ENCODE measurements at places on chromosomes 1 and 21.

GRCh38 chr1:78526496-78526895 lies 35.7 kb downstream of the PTGFR start:
- no peak for DNase-seq

- no peak for DNase-seq
These were observed 236.1 kb downstream of the C1orf94 start for GRCh38 chr1:34412598-34413370.

DNA sequence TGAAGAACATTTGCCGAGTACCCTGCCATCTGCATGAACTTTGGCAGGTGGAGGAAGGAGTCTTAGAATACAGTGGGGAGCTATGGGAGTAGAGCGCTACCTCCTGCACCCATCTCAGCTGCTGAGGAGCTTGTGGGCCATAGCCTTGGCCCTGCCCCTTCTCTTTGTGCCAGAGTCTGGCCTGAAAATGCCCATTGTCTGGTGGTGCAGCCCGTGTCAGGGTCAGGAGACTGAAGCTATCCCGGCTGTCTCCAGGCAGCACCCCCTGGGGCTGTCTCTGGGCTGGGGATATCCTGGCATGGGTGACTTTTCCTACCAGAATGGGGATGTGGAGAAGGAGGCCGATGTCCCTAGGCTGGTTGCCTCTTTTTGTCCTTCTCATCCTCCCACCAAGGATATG lies 7.3 kb downstream of the IPO13 start:
- no peak for DNase-seq

- DNase-seq, result no peak
These were observed 38.3 kb upstream of the NRDC start for GRCh38 chr1:51916587-51917405.

DNA sequence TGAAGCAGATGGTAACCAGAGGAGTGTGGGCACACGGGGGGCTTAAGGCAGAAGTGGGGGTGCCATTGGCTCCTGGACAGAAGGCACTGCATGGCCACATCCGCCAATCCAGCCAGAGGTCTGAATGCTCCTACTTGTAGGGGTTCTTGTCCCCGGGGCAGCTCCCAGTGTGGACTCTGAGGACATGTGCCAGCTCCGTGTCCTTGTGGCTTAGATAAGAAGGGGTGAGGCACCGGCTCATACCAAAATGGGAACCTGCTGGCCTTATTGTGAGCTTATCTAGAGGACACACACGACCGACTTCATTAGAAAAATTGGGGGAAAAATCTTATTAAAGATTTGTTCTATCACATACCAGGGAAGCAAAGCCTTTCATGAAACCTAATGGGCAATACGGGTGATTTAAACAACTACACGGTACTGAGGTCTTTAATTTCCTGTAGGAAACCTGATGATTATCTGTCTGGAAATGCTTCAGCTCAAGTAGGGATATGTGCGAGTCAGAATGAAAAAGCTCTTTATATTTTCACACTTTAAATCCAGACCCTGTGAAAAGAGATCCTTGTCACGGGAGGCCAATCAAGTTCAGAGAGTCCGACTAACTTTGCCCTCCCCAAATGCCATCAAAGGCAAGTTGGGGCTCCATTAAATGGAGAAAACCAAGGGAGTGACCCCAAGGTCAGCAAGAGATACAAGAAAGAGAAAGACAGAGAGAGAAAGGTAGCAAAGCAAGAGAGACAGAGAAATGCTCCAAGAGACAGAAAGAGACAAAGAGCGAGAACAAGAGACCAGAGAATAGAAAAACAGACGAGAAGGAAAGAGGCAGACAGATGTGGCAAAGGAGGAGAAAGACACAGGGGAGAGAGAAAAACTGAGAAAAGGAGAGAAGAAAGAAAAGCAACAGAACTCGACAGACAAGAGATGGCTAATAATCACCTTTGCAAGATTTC lies 14.1 kb upstream of the KCNN3 start:
- no peak for DNase-seq

GRCh38 chr1:19272064-19272463 lies 16.5 kb downstream of the AKR7A3 start:
- no peak for DNase-seq

DNA sequence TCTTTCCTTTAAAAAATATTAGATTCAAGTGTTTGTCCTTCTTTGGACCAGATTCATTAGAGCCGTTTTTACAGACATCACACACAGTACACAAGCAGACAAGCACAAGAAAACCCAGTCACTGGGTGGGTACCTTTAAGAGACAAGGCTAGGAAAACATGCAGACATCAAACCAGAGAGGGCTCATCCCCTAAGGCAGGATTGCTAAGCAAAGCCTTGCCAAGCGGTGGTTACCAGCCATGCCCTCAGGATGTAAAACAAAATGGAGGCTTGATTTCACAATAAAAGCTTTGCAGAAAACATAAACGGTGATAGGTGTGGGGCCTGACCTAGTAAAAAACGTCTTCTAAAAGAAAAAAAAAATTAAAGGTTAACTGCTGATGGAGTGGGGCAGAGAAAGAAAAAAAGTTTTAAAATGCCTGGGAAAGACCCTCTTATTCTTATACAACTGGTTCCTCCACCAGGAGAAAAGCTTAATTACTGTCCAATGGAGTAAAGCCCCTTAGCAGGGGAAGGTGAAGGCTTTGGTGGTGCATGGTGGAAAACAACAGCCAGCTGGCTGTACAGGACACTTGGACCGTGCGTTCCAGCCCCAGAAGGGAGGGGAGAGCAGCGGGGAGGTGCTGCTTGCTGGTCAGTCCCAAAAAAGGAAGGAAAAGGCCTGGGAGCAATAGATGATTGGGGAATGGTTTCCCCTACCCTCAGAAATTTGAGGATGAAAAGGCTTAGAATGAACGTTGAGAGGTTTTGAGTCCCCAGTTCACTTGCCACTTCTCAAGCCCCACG lies 30.4 kb upstream of the FMO1 start:
- DNase-seq, result no peak

GRCh38 chr1:59295618-59296017 lies 1.3 kb upstream of the FGGY start:
- DNase-seq, result no peak

GRCh38 chr1:226682871-226683814 lies 55.9 kb downstream of the ITPKB start:
- DNase-seq, result no peak

DNA sequence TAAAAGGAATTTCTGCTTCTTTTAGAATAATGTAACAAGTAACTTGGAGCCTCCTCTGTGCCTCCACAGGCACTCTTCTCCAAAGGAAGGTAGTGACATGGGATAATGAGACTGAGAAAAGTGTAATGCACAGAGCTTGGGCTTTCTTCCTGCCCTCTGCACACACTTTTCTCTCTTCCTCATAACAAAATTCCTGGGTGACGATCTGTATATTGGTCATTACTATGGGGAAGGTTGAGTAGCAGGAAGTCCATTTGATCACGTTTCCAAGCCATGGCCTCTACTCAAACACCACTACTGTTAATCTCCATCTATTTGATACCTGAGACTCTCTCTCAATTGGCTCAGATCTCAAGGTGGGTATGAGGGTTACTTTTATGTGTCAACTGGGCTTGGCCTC lies 113.9 kb downstream of the GRIK1 start:
- DNase-seq, result no peak

- no peak for DNase-seq
These were observed 342 bp downstream of the DDOST start for GRCh38 chr1:20660847-20661206.

GRCh38 chr1:94349853-94350252 lies 68.3 kb upstream of the ABCD3 start:
- DNase-seq, result no peak

DNA sequence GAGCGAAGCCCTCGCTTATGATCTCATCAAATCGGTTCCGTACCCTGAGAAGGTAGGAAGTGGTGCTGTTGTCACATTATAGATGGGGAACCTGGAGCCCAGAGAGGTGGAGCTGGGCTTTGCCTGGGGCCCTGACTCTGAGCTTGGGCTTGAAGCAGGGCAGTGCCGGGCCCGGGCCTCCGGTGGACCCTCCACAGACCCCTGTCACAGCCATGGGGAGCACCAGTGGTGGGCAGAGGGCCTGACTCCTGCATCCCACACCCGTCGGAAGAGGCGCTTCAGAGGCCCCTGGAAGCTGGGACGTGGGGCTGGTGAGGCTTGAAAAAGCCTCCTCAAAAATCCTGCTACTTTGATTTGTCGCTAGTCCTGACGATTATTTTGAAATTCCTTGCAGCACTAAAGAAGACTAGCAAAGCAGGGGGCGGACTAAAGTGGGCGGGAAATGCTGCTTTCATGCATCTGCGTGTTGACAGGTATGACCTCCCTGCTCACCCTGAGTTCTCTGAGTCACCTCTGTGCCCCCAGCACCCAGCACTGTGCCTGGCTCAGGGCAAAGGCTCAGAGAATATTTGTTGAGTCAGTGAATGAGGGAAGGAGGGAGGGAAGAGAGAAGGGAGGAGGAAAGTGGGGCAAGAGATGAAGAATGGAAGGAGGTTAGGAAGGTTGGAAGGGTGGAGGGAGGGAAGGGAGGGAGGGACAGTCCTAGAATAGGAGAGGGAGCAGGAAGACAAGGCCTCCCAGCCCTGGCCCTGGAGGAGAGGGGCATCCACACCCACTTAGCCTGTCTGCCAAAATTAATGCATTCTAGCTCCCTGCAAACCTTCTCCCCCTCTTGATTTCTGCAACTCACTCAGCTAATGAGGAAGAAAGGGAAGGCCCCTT lies 262.8 kb upstream of the VAMP3 start:
- no peak for DNase-seq

DNA sequence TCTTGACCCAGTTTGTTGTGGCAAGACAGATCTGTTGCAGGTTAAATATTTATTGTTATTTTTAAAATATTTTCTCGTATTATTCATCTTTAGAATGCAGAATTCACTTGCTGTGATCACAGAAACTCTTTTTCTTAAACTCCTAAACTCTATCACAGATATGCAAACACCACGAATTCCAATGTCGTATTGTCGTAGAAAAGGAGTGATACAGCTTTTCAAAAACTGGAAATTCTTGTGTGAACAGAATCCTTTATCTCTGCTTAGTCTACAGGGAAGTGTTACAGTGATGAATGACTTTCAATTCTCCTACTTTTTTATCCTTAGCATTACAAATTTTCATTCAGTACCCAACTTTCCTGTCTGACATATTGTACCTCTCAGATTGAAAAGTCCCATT lies 1329.5 kb upstream of the B3GALT2 start:
- DNase-seq, result no peak

- DNase-seq, result no peak
These were observed 5.9 kb upstream of the WDR64 start for GRCh38 chr1:241646201-241646600.

DNA sequence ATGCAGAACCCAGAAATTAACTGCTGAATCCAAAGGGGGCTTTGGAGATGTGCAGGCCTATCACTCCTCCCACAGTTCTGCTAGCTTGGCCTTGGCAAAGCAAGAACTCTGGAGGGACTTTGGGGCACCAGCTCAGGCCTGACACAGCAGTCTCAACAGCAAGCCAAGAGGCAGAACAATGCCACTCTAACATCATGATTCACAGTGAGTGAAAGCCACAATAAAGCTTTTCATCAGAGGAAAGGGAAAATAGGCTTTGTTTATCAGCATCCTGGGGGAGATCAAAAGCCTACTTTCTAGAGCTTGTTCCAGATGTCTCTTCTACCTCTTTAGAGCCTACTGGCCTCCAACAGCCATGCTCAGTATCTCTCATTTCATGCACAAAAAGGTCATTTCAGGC lies 283.4 kb downstream of the KCNH1 start:
- no peak for DNase-seq

- DNase-seq, result no peak
These were observed 37.1 kb downstream of the NEXN start for GRCh38 chr1:77925518-77925917.

DNA sequence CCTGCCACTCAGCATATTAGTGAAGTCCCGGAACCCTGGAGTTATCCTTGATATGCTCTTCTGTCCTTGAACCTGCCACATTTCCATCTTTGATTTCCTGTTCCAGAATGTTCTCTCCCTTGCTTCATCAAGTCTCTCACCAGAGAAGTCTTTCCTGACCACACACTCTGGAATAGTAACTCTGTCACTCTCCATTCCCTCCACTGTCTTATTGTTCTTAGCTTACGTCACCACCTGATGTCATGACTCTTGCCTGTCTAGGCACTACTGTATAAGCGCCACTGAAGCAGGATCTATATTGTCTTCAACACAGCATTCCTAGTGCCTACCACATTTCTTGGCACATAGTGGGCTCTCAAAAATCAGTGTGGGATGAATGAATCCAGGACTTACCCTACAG lies 65.4 kb upstream of the SMYD2 start:
- no peak for DNase-seq

DNA sequence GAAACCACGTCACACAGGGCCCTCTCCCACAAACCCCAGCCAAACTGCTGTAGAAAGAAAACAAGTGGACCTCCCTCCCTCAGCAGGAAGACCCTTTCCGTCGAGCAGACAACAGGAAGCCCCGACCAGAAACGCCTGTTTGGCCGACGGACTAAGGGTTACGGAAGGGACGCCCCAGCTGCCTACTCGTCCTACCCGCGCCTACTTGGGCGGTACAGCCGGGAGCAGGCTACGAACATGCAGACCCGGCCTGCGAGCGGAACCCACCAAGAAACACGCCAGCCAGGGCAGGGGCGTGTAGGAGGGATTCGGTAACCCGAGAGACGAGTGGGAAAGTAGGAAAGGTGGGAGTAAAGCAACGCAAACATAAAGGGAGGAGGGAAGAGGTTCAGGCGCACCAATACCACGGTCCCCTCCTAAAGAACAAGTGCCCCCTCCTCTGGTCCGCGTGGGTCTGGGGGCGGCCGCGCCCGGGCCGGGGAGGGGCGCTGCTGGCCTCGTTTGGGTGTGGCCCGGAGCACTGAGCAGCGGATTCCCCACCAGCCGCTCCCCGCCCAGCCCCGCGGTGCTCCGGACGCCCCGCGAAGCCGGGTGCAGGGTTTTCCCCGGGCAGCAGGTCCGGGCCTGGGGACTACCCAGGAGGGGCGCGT lies 450 bp downstream of the S100A10 start:
- DNase-seq, result no peak

GRCh38 chr1:243507672-243508302 lies 251.9 kb downstream of the SDCCAG8 start:
- no peak for DNase-seq

DNA sequence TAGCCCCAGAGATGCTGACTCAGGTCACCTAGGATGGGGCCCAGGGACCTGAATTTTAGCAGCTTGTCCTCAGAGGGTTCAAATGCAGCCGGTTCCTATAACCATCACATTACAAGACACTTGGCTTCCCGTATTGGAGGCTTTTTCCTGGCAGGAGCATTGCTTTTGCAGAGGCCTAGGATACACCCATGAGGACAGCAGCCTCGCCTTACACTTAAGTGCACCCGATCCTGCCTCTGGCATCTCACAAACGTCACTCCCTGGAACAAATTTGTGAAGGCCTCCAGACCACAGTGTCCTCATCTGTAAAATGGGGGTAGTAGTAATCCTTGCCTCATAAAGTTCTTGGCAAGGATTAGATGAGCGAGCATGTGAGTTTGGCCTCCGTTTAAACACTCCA lies 130.0 kb downstream of the KAZN start:
- no peak for DNase-seq
